ENCODE measurements at places on chromosomes 1 and 21.

DNA sequence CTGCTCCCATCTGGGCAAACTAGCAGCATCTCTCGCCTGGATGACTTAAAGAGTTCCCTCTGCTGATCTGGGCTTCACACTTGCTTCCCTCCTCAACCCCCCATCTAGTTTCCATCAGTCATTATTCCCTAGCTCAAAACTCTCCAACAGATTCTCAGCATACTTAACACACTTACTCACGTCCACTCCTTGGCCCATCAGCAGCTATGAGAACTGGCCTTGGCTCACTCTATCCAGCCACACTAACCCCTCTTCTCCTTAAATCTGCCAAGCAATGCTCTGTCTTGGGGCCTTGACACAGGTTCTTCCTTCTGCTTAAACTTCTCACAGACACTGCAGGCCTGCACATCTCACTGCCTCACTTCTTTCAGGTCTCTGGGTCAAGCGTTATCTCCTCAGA, 41.6 kb downstream of the GNG12 start:
- no peak for DNase-seq

- DNase-seq: peak; percentile 93
Observed at GRCh38 chr1:109295712-109296415, 10.9 kb downstream of the MYBPHL start.

GRCh38 chr1:215730600-215730999, 163.5 kb downstream of the KCTD3 start:
- DNase-seq: no peak

DNA sequence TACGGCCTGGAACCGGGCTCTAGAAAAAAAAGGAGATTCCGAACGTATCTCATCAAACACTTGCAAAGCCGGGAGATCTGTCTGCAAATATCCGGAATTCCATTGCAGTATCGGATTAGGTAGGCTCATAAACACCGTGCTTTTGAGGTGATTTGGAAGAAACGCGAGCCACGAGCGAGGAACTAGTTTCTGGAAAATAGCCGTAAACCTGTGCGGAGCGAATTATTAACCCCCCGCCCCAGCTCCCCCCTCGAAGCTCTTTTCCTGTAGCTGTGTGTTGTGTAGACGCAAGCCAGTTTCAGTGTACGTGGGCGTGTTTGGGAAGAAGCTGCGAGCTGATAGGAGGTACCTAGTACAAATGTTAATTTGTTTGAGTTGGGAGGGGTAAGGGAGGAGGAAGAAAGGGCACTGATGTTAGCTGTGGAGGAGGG, 1.1 kb downstream of the RALGPS2 start:
- DNase-seq: peak; percentile 66

DNA sequence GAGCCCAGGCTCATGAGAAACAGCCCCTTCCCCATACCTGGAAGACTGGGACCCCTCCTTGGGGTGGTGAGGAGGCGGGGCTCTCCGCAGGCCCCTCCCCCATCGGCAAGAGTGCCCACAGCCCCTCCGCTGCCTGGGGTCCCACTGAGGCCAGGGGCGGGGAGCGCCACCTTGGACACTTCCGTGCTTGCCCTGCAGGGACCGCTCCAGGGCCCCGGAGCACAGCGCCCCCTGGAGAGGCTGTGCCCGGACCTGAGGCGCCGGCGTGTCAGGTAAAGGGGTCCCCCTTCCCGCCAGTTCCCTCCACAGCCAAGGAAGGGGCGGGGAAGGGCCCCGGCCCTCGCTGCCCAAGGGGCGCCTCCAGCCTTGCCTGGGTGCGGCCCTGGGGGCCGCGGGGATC, 21.5 kb downstream of the INAVA start:
- no peak for DNase-seq

DNA sequence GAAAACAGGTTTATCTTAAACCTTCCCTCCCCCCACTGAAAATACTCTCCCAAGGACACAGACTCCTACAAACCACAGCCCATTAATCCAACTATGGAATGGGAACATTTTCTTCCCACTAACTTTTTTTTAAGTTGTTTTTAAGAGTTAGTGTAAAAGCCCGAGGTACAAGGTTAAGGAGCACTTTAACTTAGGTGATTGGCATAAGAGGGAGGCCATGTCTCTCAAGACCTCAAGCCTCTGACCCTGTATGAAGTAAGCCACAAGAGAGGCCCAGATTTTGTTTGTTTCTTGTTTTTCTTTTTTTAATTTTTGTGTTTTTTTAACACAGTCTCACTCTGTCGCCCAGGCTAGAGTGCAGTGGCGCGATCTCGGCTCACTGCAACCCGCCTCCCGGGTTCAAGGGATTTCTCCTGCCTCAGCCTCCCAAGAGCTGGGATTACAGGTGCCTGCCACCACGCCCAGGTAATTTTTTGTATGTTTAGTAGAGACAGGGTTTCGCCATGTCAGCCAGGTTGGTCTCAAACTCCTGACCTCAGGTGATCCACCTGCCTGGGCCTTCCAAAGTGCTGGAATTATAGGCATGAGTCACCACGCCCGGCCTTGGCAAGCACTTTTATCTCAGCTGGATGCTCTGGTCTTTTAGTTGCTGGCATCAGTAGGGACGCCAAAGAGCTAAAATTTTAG, 14.4 kb downstream of the ARMH1 start:
- no peak for DNase-seq

DNA sequence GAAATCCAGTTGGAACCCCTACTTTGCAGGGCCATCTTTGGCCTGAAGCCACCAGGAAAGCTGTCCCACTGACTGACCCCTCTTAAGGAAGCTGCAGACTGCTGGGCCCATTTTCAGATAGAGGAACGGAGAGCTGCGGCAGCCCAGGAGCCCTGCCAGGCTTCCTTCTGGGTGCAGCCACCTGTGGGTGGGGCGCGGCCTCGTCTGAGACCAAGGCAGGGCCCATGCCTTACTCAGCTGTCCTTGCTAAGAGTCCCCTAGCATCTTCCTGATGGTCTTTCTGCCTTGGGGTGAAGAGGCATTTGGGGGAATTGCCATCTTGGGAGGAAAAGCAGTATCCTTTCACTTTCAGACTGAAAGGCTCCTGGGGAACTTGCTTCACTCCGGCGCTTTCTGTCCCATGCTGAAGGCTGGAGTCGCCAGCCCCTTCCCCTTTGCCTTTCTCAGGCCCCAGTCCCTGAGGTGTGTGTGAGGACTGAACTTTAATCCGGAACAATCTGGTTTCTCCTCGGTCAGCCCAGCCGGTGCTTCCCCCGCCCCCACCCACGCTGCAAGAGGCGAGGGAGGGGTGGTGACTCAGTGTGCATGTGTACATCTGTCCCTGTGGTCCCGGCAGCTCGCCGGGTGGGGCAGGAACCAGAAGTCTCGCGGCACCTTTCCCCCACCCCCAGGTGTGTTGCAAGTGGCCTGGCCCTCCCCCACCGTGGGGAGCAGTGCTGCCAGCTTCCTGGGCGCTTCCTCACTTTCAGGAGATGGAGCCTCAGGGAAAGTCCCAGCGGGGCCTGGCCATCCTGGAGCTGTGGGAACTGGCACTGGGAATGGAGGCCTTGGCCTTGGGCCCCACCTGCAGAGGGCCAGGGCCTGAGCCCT, 5.1 kb downstream of the ZC3H12A start:
- DNase-seq: no peak

DNA sequence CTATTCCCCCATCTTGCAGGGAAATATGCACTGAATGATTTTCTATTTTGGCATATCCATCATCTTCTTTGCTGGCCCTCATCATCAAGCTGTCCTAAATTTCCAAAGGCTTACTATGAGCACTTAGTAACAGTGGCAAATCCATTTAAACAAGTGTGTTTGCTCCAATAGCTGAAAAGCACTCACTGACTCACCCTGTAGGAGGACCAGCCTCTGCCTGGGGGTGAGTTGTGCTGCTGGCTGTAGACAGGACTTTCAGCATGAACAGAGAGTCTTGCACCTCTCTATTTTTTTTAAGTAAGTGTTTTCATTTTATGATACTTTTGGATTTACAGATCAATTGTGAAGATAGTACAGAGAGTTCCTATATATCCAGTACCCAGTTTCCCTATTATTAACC, 97.3 kb downstream of the SLC35F3 start:
- DNase-seq: no peak

- DNase-seq: no peak
Observed at GRCh38 chr1:32772281-32773017, 44.7 kb downstream of the YARS1 start.

- peak; percentile 55 for DNase-seq
Observed at GRCh38 chr1:64745986-64746940, 1.4 kb downstream of the RAVER2 start.

GRCh38 chr21:42039911-42040351, 29.8 kb upstream of the ZBTB21 start:
- DNase-seq: no peak

DNA sequence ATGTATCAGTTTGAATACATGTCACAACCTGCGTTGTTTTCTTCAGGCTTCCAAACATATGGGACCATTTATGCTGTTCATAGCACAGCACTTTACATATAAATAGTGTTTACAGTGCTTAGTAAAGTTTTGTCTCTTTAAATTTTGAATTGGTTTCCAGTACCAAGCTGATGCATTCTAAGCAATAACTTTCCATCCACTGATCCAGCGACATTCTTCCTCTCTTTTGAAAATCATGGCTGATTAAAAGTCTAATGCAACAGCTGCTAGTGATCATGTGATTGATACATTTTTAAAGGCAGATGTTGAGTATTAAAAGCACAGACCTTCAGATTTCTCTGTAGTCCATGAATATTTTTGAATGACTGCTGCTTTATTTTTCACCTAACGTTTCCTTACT, 154.9 kb downstream of the PTPRC start:
- DNase-seq: no peak

DNA sequence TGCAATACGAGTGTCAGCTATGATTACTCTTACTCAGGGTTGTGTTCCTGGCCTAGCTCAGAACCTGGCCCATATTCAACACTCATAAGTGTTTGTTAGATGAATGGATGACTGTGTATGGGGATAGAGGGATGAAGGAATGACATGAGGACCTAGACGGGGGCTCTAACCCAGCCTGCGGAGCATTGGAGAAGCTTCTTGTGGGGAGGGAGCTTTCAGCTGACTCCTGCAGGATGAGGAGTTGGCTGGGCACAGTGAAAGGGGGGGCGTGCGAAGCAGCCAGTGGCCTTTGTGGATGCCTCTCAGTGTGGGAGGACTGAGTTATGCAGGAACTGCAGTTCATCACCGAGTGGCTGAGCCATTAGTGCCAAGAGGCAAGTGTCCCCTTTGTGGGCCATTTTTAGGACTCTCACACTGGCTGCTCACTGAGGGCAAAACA, 1.2 kb upstream of the EXTL1 start:
- no peak for DNase-seq

- peak; percentile 82 for DNase-seq
Observed at GRCh38 chr1:44962729-44963128, 23.7 kb downstream of the EIF2B3 start.

DNA sequence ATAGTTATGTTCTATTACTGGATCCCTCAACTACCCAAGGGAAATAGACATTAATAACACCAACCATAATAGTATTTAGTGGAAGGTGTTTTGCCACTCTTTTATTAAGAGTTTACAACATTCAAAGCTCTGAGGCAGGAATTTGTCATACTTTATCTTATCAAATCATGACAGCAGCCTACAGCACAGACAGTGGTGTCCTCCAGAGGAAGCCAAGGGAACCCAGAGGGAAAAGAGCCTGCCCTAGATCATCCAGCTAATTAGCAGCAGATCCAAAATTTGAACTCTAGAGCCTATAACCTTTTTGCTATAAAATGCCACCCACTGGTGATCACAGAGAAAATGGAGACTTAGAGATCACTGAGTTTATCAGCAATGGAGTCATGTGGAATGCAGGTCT, 18.2 kb downstream of the VAV3 start:
- no peak for DNase-seq

- DNase-seq: no peak
Observed at GRCh38 chr1:202225131-202225530, 31.5 kb downstream of the LGR6 start.

- DNase-seq: no peak
Observed at GRCh38 chr1:228400237-228400651, 6.4 kb downstream of the TRIM11 start.

DNA sequence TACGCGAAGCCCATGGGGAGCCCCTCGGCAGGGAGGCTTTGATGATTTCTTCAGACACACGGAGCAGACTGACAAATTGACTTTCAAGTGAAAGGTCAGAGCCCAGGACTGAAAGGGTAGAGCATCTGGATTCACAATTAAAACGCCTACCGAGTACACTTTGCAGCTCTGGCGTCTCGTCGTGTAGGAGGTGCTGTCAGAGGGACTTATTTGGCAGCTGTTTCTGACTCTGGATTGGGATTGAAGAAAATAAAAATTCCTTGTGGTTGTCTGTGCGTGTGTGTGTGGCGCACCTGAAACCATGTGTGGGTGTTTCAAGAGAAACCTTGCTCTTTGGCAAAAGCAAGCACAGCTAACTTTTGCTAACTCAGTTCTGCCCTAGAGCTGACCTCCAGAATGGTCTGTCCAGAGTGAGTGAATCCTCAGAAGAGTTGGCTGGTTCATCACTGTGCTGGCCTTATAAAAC, 348.7 kb downstream of the HLX start:
- DNase-seq: no peak

DNA sequence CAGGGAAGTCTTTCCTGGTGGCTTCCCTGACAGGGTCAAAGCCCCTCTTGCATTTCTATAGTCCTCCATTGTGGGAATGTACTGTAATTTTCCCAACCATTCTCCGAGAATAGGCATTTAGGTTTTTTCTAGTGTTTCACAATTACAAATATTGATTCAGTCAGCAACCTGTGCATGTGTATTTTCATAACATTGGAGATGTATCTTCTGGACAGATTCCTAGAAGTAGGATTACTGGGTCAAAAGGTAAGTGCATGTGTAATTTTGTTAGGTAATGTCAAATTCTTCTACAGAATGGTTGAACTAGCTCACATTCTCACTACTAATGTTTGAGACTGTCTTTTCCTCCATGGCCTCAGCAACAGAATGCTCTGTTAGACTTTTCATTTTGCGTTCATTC, 8.3 kb upstream of the PLA2G2A start:
- DNase-seq: no peak

DNA sequence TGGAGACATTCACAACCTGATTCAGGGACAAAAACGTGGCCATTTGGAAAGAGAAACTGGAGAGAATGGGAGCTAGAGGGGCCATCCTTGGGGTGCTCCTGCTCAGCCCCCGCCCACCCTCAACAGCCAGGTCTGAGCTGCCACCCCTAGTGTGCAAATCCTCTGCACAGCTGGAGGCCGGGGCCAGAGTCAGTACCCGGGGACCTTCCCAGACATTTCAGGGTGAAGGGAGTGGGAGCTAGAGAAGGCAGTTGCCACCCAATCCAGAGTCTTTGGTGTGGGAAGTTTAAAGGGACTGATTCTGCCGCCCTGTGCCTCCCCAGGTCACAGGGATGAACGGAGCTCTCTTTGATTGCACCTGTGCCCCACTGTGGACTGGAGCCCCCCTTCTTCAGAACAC, 397.4 kb downstream of the MATN1 start:
- DNase-seq: no peak
